ENCODE measurements at places on chromosomes 2 and 18. TPM values are rescaled to one million over a fixed set of nuclear protein-coding genes. Genes with fewer than 3 reads are reported as not detected.

DNA sequence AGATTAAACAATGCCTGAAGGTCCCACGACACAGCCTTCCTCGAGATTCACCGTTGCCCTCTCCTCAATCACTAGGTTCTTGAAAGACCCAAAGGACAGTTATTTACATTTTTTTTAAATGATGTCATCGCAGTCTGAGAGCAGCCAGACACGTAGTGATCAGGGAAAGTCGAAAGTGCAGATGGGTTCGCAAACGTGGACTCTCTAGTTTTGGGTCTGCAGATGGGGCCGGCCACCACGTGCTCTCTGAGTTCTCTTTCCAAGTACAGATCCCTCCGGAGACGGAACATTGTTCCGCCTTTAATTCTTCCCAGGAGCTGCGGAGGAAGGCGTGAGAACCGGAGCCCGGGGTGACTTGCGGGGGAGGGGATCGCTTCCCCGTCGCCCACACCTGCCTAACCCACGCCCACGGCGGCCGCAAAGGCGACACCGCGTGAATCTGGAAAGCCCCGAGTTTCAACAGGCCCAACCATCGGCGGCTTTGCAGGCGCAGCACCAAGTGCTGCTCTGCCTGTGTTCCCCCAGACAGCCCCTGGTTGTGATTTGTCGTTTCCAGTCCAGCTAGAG is 54.3 kb downstream of the PKDCC start:
- peak; percentile 65 for DNase-seq

Gene IL36G
- total RNA-seq: not detected

- DNase-seq: no peak
Measured at GRCh38 chr2:199317646-199318045, 140.1 kb downstream of the SATB2 start.

DNA sequence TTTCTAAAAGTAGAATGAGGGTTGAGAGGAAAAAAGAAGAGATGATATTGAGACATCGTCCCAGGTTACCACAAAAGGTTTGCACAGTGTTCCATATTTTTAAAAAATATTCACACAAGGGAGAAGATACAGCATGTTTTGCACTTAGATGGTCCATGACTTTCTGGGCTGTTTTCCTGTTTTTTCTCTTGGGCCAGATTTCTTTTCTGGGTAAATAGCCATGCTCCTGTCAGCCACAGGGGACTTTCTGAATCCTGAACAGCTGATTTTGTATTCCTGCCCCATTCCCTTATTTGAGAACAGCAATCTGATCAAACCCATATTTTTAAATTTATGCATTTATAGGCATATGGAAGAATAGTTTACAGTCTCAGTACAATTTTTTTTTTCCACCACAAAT is 185.9 kb upstream of the NRP2 start:
- no peak for DNase-seq

- DNase-seq: peak; percentile 73
Measured at GRCh38 chr2:29196792-29197788, 81.9 kb downstream of the CLIP4 start.

DNA sequence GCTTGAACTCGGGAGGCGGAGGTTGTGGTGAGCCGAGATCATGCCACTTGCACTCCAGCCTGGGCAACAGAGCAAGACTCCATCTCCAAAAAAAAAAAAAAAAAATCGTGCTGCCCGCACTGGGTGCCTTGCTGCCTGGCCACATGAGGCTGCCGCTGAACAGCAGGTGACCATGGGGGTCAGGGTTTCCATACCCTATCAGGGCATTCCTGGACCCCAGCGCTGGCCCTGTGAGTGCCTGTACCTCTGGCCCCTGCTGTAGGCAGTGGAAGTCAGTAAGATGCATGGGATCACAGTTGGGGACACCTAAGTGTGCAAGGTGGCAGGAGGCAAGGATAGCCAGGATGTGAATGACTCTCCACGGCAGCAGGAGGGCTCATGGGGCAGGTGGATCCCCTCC is 18.9 kb downstream of the SAG start:
- no peak for DNase-seq

GRCh38 chr2:7392076-7392787 is 475.0 kb downstream of the RNF144A start:
- DNase-seq: no peak

GRCh38 chr2:217680381-217680780 is 322.4 kb downstream of the TNS1 start:
- no peak for DNase-seq

Gene VWC2L
- not detected for total RNA-seq

Gene EIF2B4
- 39.5 TPM for total RNA-seq

GRCh38 chr2:9228088-9228751 is 21.6 kb downstream of the ASAP2 start:
- DNase-seq: no peak

Gene SERPINB10
- not detected for total RNA-seq

GRCh38 chr18:61340148-61340547 is 6.9 kb downstream of the CDH20 start:
- DNase-seq: no peak

GRCh38 chr18:76373297-76373696 is 121.7 kb downstream of the ZNF516 start:
- DNase-seq: no peak

- DNase-seq: no peak
Measured at GRCh38 chr2:213036836-213037235, 114.6 kb downstream of the IKZF2 start.

Measured in thyroid gland (tissue), 4 donors.